ENCODE measurements at places on chromosomes 3 and 15. TPM values are rescaled to one million over a fixed set of nuclear protein-coding genes. Genes with fewer than 3 reads are reported as not detected.

DNA sequence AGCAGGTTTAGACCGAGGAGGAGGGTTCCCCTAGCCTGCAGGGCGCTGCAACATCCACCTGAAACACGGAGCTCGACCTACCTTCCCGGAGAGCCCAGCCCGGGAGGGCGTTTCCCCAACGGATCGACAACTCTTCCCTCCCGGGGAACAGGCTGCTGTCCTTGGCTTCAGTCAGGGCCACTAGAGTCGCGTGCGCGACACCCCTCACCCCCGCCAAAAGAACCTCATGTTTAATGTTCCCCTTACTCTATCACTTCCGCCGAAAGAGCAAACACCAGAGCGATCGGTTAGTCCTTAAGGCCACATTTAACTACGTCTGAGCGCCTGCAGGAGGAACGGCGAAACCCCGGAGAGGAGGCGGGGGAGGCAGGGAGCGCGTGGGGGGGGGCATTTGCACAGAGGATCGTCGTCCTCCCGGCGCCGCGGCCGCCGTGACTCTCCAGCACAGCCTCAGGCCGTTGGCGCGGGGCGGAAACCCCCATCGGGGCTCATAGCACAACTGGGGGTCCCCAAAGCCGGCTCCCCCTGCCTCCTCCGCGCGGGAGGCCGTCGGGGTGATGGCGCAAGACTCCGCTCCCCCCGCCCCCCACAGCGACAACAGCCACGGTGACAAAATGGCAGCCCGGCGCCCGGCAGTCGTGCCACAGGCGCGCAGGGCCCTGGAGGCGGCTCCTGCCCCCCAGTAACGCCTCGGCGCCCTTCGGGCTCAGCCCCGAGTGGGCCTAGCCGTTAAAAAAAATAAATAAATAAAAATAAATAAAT lies 3.2 kb downstream of the ANP32A start:
- H3K4me3 ChIP-seq: peak overlapping the region; percentile 95
- peak overlapping the region; percentile 99 for H3K27ac ChIP-seq
- peaks cover 40% of the 10 kb centered on the region for H3K4me1 ChIP-seq
- H3K36me3 ChIP-seq: peaks cover 2% of the 10 kb centered on the region

- H3K27ac ChIP-seq: peak overlapping the region; percentile 19
- no peak overlapping the region for H3K4me3 ChIP-seq
- DNase-seq: no peak
Measured at GRCh38 chr3:86418861-86419260, 572.1 kb downstream of the VGLL3 start.

GRCh38 chr3:144273601-144274000 lies 302.0 kb downstream of the DIPK2A start:
- no peaks in the 10 kb centered on the region for H3K27me3 ChIP-seq
- no peak overlapping the region for H3K4me3 ChIP-seq
- no peak overlapping the region for H3K27ac ChIP-seq
- no peaks in the 10 kb centered on the region for H3K36me3 ChIP-seq
- peaks cover 8% of the 10 kb centered on the region for H3K4me1 ChIP-seq

- DNase-seq: no peak
- H3K27me3 ChIP-seq: no peaks in the 10 kb centered on the region
- H3K27ac ChIP-seq: no peak overlapping the region
Measured at GRCh38 chr15:98657721-98658120, 9.4 kb downstream of the IGF1R start.

The DGKG gene
- total RNA-seq: 0.17 TPM

DNA sequence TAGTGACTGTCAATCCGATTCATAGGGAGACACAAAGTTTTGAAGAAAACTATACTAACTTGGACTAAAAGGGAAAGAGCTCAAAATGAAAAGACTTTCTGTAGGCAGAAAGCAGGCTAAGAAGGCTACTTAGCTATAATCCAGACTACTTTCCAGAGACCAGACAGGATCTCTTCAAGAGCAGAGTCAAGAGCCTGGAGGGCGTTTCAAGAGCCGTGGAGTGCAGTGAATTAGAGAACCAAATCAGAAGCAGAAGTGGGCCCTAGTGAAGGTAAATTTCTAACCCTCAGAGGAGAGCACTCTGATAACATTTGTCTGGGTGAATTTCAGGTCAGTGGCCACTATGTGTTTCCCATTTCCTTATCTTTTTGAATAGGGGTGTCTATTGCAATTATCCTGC lies 76.4 kb downstream of the CGGBP1 start:
- DNase-seq: no peak
- H3K27me3 ChIP-seq: no peaks in the 10 kb centered on the region
- H3K4me1 ChIP-seq: no peaks in the 10 kb centered on the region
- no peak overlapping the region for H3K27ac ChIP-seq
- H3K4me3 ChIP-seq: no peak overlapping the region
- no peaks in the 10 kb centered on the region for H3K36me3 ChIP-seq

The GPR149 gene
- not detected for total RNA-seq

DNA sequence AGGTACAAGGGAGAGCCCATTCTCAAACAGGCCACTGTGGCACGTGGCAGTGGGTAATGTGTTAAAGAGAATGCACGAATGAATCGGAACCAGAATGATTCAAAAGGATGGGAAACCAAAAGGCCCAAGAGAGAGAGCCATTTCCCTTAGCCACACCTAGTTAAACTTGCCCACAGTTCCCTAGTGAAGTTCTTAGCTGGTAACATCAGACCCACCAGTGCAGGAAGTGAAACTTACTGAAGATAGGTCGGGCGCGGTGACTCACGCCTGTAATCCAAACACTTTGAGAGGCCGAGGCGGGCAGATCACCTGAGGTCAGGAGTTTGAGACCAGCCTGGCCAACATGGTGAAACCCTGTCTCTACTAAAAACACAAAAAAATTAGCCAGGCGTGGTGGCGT lies 97.1 kb downstream of the MEX3B start:
- peaks cover 13% of the 10 kb centered on the region for H3K36me3 ChIP-seq
- H3K4me1 ChIP-seq: peaks cover 10% of the 10 kb centered on the region
- no peak overlapping the region for H3K4me3 ChIP-seq
- no peak for DNase-seq
- no peaks in the 10 kb centered on the region for H3K27me3 ChIP-seq

The CCR5 gene
- total RNA-seq: not detected

DNA sequence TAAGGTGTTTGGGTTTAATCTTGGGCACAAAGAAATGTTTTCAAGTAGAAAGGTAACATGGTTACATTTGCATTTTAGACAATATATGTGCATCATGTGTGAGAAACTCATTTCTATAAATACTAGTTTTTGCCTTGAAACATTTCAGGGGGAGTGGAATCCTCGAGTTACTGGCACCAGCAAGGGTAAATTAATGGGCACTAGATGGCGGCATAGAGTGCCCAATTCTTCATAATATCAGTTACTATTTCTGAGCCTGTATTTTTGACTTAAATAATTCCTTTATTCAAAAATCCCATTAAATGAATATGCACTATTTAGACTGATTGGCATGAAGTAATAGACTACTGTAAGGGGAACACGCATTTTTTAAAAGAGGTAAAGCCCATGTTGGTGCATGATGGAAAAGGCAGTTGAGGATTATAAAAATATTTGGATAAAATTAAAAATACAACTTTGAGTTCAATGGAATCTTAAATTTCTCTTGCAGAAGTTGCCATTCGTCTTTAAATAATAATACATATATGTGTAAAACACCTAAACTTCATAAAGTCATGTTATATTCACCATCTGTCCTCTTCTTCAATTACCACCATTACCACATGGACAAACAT lies 106.3 kb downstream of the ZBTB20 start:
- H3K4me1 ChIP-seq: peaks cover 3% of the 10 kb centered on the region
- H3K27ac ChIP-seq: no peak overlapping the region
- peaks cover 1% of the 10 kb centered on the region for H3K36me3 ChIP-seq
- no peak for DNase-seq

The RTP4 gene
- not detected for total RNA-seq

GRCh38 chr3:116056280-116056679 lies 389.0 kb downstream of the LSAMP start:
- H3K27me3 ChIP-seq: no peaks in the 10 kb centered on the region
- DNase-seq: no peak
- no peak overlapping the region for H3K27ac ChIP-seq
- no peaks in the 10 kb centered on the region for H3K36me3 ChIP-seq
- H3K4me1 ChIP-seq: peaks cover 2% of the 10 kb centered on the region
- no peak overlapping the region for H3K4me3 ChIP-seq

GRCh38 chr3:148958696-148959095 lies 32.6 kb upstream of the GYG1 start:
- H3K36me3 ChIP-seq: no peaks in the 10 kb centered on the region
- no peak overlapping the region for H3K27ac ChIP-seq
- no peak for DNase-seq
- peaks cover 12% of the 10 kb centered on the region for H3K4me1 ChIP-seq

The DLL4 gene
- 6.2 TPM for total RNA-seq

The ROBO1 gene
- total RNA-seq: 78.6 TPM

Data from progenitor cell of endocrine pancreas (in vitro differentiated cells).